ENCODE measurements at places on chromosomes 6 and 20. TPM values are rescaled to one million over a fixed set of nuclear protein-coding genes. Genes with fewer than 3 reads are reported as not detected.

The CD40 gene
- 12.9 TPM for total RNA-seq

DNA sequence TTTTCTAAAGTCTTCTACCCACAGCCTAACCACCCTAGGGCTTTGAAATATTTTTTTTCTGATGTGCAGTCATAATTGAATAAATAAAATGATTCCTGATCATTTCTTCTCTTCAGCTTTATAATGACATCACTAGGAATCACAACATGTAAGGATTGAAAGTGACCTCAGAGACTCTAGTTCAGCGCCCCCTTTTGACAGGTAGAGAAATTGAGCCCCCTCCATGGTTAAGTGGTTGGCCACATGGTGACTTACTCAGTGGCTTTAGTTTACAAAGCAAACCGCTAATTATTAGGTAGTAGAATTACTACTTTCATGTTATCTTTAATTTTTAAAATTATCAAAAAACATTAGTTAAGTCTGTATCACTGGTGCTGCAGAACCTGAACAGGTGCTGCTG, 13.3 kb upstream of the SLC2A12 start:
- peak; percentile 19 for DNase-seq

- no peak for DNase-seq
Measured at GRCh38 chr20:51019656-51020592, 3.0 kb downstream of the KCNG1 start.

DNA sequence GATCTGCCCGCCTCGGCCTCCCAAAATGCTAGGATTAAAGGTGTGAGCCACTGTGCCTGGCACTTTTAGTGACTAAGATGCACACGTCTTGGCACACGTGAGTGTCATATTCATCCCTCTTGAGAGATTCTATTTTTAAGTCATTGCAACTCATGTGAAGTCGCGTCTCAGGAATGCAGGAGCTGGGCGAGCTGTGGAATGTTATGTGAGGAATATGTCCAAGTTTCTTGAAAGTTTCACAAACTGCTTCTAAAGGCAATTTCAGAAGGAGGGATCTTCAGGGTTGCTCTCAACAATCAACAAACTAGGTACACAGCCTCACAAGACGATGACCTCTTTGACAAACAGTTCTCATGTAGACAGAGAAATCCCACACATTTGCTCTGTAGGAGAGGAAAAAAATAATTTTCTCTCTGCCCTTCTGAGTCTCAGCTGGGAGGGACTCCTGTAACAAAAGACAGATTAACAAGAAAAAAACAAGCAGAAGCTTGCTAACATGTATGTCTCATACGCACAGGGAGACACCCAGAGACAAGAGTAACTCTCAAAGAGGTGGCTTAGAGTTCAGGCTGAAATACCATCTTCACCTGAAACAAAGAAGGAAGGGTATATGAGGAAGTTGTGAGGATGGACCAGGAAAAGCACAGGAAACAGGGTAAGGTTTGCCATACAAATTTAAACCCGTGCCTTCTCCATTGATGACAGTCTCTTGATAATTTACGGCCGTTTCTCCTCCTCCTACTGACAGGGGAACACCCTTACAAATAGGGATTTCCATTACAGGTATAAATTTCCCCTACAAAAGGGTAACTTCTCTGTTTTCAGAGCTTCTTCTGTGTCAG, 45.3 kb upstream of the FAM50B start:
- DNase-seq = no peak

DNA sequence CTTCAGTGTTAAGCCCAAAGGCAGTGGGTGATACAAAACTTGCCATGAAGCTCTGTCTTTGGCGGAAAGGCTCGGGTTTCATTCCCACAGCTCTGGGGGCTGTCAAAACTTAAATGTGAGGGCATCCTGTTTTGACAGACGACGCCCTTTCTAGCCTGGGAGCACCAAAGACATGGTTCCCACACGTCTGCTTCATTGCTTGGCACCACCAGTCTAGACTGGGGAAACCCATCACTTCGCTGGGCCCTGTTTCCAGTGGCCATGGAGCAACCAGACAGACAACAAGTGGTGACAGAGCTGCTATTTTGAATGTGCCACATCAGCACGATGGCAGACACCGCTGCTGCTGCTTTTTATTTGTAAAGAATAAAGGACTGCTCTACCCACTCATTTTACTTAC, 127.5 kb downstream of the SASH1 start:
- no peak for DNase-seq

The TSBP1 gene
- not detected for total RNA-seq

All from WTC11 (cell line).